ENCODE measurements at places on chromosomes 12 and 14.

GRCh38 chr12:48601013-48601756 is 31.3 kb upstream of the LALBA start:
- peak; percentile 43 for DNase-seq

DNA sequence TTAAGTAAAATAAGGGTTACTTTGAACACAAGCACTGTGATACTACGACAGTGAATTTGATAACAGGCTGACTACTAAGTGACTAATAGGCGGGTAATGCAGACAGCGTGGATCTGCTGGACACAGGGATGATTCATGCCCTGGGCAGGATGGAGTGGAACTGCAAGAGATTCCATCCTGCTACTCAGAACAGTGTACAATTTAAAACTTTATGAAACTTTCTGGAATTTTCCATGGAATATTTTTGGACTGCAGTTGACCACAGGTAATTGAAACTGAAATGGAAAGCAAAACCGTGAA is 46.0 kb downstream of the YEATS4 start:
- DNase-seq: peak; percentile 95

DNA sequence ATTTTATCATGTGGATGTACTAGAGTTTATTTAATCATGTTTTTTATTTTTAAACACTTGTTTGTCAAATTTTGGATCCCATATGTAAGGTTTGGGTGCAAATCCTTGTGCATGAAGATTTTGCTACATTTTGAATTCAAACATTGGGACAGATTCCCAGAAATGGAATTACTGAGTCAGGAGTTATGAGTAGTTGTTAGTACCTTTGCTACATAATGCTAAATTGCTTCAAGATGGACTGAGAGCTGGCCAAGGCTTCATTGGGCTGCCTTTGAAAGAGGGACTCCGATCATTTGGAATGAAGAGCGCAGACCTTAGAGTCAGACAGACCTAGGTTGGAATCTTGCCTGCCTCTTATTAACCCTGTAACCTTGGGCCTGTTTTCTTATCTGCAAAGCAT is 154.9 kb upstream of the PWP1 start:
- DNase-seq: no peak

- DNase-seq: no peak
Observed at GRCh38 chr14:64885559-64885958, 5.9 kb upstream of the SPTB start.

- DNase-seq: no peak
Observed at GRCh38 chr14:50831726-50832168, 785 bp upstream of the NIN start.

Measured in Daoy (cell line).